ENCODE measurements at places on chromosomes 5 and 9.

DNA sequence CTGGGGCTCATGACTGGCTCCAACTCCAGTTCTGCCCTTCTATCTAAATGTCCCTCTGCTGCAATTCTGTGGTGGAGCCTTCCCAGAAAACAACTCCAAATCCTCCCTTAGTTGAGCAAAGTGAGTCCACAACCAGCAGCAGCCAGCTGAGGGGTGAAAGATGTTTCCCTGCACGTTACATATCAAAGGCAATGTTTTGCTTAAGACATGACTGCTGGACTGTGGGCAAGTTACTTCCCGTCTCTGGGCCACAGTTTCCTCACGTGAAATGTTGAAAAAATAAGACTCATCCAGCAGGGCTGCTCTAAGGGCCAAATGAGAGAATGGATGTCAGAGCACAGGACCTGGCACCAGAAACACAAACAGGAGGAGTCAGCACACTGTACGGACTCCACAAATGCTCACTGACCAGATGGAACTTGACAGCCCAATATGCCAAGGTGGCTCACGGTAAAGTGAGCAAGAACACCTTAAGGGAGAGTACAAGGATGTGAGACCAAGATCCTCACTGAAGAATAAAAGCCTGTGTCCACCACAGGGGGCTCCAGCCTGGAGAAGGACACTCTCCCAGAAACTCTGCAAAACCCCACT, 138.4 kb upstream of the ABCA1 start:
- no peak for DNase-seq

DNA sequence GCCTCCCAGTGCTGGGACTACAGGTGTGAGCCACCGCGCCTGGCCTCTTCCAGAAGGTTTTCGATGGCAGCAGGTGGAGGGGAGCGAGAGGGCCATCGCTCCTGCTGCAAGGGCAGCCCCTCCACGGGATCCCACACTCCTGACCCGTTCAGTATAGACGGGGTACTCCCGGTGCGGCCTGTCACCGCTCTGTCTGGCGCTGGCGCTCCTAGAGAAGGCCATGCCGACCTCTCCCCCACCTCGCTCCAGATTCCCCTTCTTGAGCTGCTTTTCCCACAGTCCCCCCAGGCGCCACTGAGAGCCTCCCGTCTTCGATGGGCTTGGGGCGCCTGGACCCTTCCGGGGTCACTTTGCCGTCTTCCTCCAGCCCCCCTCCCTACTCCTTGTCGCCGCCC, 4.3 kb upstream of the SQSTM1 start:
- DNase-seq = no peak

DNA sequence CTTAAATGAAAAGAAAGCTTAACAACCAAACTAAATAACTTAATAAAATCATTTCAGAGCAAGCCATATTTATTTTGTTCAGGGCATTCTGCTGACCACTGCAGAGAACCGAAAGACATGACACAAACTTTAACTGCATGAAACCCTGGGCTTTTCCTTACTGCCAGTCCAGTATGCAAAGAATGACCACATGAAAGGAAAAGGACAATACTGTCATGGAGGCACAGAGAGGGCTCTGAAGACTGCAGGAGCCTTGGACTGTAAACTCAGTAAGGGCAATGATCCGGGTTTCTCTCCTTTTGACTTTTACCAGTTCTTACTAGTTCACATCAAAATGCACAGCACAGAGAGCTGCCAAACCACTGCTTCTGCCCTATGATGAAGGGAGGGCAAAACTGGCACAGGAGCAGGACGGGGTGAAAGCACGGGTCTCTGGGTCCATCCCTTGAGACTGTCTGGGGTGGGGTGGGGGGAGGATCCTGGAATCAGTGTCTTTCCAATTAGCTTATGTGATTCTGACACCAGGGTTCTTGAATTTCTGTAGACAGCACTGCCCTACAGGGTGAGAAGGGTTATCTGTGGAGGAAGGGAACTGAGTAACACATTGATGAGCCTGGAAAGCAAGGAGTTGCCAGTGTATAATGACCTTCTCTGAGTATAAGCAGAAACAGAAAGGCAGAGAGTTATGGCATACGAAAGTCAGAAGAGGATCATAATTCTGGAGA, 44.7 kb downstream of the RNF130 start:
- DNase-seq = no peak

GRCh38 chr5:107541400-107541799, 129.3 kb downstream of the EFNA5 start:
- DNase-seq = no peak

GRCh38 chr9:3826178-3826577, 300.4 kb upstream of the RFX3 start:
- no peak for DNase-seq

DNA sequence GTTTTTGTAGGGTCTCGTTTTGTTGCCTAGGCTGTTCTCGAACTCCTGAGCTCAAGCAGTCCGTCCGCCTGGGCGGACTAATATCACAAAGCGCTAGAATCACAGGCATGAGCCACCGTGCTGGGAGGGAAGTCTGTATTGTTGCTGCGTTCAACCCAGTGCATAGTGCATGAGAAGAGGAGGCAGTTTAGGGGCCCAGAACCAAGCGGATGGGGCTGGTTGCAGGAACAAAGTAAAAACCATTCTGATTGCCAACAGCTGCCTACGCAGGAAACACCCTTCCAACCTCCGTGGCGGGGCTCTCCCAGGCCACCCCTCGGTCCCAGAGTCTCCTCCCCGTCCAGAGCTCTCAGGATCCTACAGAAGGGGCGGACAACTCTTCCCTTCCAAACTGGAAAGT, 87.1 kb downstream of the ANXA2R start:
- DNase-seq = no peak

- DNase-seq = no peak
Observed at GRCh38 chr5:173153842-173154241, 9.5 kb downstream of the BNIP1 start.

GRCh38 chr5:142686968-142687367, 1.1 kb upstream of the FGF1 start:
- no peak for DNase-seq

GRCh38 chr5:2591777-2592453, 159.6 kb downstream of the IRX2 start:
- no peak for DNase-seq
